Neural crest cell (in vitro differentiated cells): ENCODE measurements at places on chromosomes 4 and X. TPM values are rescaled to one million over a fixed set of nuclear protein-coding genes. Genes with fewer than 3 reads are reported as not detected.

DNA sequence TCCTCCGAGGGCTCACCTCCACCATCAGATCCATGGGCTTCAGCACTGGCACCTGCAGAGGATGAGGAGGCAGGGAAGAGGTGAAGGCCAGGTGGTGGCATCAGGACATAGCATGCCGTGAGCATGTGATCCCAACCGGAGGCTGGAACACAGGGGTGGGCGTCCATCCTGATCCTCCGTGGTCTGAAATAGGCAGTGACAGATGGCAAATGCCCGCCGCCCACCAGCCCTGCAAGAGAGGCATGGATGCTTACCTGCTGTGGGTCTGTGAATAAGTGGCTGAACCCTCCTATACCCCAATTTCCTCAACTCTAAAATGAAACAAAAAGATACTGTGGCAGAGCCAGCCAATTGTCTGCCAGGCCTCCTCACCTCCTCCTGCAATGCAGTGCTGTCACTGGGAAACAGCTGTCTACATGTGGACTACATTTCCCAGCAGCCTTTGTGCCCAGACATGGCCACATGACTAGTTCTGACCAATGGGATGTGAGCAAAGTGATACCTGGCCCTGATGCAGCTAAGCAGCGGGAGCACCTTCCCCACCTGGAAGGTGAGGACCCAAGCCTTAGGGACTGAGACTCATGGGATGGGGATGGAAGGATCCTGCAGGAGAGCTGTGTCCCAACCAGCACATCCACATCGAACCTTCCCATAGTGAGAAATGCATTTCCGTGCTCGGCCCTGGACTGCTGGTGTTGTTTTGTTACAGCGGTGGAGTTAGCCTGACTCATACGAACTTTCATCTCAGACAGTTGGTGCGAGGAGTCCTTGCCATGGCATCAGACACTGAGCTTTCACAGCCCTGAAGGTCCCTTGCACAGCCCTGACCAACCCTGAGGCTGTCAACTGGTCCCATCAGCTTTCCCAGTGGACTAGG, 99.5 kb downstream of the PPP2R2C start:
- no peak for DNase-seq

GRCh38 chr4:6271701-6272465, 2.2 kb downstream of the WFS1 start:
- DNase-seq, result no peak

Gene TSPAN7
- total RNA-seq, result 9.1 and 9.7 TPM in 2 replicates

DNA sequence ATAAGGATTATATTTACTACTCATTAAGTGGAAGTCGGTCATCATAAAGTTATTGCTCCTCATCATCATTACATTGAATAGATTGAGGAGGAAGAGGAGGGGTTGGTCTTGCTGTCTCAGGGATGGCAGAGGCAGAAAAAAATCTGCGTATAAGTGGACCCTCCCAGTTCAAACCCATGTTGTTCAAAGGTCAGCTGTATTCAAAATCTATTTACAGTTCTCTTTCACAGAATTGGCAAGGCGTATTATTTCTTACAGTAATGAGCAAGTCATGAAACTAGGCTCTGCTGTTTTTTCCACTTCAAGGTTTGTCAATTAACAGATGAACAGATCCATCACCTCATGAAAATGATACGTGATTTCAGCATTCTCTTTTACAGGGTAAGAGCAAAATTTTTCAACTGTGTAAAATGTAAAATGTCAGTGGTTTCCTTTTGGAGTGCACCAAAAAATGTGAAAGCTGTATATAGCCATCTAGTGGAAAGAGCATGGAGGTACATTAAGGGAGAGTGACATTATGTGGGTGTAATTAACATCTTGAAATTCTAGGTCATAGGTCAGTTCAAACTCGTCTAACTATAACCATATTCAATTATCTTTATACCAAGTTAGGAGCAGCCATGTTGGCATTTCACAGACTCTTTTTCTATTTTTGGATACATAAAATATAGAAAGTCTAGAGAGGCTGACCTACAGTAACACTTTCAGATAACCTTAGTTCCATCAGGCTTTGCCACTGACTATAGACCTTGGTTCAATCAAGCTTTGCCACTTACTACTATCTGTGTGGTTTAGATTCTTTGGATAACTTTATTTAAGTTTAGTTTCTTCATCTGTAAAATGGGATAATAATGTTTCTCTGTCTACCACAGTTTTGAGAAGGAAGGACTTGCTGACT, 30.1 kb downstream of the NEIL3 start:
- DNase-seq, result no peak

Gene IL3RA
- not detected in 2 replicates for total RNA-seq

Gene SH3RF1
- 18.6 and 21.2 TPM in 2 replicates for total RNA-seq

- no peak for DNase-seq
Measured at GRCh38 chrX:45842207-45842925, 641.7 kb upstream of the DIPK2B start.

DNA sequence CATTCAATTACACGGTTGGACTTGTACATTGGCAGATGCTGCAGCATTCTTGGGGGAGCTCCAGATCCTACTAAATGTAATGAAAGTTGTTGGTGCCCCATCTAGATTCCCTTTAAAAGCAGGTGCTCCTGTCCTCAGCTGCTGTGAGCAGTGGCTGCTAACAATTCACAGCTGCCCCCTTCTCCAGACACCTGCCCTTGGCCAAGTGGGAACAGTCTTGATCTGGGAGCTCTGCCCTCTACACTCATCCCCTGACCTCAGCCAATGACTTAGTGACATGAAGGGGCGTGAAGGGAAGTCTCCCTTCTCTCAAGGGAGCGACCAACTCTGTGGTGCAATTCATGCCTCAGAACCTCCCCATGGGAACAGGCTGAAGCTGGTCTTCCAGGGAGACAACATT, 125.7 kb downstream of the EIF4E start:
- no peak for DNase-seq

- no peak for DNase-seq
Measured at GRCh38 chr4:108036213-108036612, 46.5 kb downstream of the HADH start.

Gene DKK2
- not detected in 2 replicates for total RNA-seq

- no peak for DNase-seq
Measured at GRCh38 chrX:63713526-63713925, 71.5 kb downstream of the ARHGEF9 start.

Gene MAGEA12
- total RNA-seq, result not detected in 2 replicates

Gene GYG2
- 75.6 and 77.9 TPM in 2 replicates for total RNA-seq

DNA sequence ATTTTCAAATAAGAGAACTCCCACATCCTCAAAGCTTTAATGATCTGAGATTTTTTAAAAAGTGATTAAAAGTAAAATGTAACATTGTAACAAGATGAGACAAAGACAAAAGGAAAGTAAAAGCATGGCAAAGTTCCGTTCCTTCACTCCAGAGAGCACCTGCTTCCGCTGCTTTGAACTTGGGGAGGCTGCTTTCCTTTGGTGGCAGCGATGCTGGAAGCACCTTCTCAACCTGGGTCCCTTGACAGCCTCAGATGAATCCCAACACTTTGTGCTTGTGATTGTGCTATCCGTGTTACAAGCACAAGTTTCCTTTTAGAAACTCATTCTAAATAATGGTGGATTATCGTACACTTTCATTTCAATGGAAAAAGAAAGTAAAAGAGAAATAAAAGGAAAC, 59.7 kb downstream of the HADH start:
- no peak for DNase-seq

DNA sequence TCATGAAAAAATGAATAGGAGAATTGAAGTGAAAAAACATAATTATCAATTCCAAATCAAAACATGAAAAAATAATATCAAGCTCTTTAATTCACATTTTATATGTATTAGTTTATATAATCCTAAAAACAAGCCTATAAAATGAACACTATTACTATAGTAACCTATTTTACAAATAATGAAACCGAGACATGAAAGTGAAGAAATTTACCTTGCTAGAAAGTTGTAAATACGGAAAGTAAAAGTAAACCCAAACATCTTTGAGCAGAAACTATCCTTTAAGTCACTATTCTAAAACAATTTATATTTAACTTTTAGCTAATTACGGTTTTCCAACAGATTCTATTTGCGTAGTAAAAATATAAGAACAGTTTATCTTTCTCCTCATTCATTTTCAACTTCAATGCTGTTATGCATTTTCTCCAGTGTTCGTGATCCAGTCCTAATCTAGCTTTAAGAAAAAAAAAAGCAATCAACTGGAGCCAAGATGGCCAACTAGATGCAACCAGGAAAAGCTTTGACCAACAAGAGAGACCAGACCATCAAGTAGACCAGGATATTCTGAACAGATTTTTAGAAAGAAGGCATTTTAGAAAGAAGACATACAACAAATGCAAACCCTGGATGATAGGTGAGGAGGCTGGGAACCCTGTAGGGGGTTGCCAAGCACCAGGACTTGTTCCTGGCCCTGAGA, 67.0 kb downstream of the DDX53 start:
- no peak for DNase-seq

DNA sequence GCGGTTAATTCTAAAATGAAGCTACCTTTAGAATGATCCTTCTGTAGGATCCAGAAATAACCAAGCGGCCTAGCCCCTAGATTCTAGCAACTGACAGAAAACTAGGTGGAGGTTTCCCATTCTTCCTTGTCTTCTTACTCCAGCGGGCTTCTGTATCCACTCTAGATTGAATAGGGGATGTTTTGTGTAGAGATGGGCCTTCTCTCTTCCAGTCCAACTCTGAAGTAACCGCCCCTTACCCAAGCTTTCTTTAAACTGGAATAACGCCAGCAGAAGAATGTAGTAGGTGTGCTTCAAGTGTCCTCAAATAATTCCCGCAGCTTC, 386 bp upstream of the TMEM184C start:
- DNase-seq, result no peak
